Smooth muscle cell of bladder (primary cell): ENCODE measurements at places on chromosomes 12 and 14. TPM values are rescaled to one million over a fixed set of nuclear protein-coding genes. Genes with fewer than 3 reads are reported as not detected.

Gene PIK3C2G
- total RNA-seq, result not detected in 2 replicates

Gene SOX5
- 6.1 and 8.0 TPM in 2 replicates for total RNA-seq

Gene ATG14
- 13.2 and 15.7 TPM in 2 replicates for total RNA-seq

Gene CCDC197
- not detected in 2 replicates for total RNA-seq

Gene OVCH1
- 0.09 and 0.14 TPM in 2 replicates for total RNA-seq

Gene AQP2
- not detected in 2 replicates for total RNA-seq

Gene ZNF891
- 0.71 and 0.92 TPM in 2 replicates for total RNA-seq

Gene KCNA1
- under 0.01 TPM in 1 of 2 replicates, not detected in the other for total RNA-seq

Gene GALNT9
- total RNA-seq, result 0.14 and 0.28 TPM in 2 replicates

Gene ARHGAP9
- 0.09 and 0.28 TPM in 2 replicates for total RNA-seq

Gene LRRC43
- total RNA-seq, result 1.00 and 2.6 TPM in 2 replicates

Gene NGB
- not detected in 2 replicates for total RNA-seq

Gene FOXG1
- under 0.01 TPM in 2 replicates for total RNA-seq

Gene BICDL1
- total RNA-seq, result not detected in 2 replicates
